ENCODE measurements at places on chromosomes 1 and 21.

- DNase-seq = no peak
Observed at GRCh38 chr1:203360547-203361185, 9.7 kb upstream of the FMOD start.

- peak; percentile 56 for DNase-seq
Observed at GRCh38 chr21:35204850-35205541, 155.9 kb upstream of the RUNX1 start.

DNA sequence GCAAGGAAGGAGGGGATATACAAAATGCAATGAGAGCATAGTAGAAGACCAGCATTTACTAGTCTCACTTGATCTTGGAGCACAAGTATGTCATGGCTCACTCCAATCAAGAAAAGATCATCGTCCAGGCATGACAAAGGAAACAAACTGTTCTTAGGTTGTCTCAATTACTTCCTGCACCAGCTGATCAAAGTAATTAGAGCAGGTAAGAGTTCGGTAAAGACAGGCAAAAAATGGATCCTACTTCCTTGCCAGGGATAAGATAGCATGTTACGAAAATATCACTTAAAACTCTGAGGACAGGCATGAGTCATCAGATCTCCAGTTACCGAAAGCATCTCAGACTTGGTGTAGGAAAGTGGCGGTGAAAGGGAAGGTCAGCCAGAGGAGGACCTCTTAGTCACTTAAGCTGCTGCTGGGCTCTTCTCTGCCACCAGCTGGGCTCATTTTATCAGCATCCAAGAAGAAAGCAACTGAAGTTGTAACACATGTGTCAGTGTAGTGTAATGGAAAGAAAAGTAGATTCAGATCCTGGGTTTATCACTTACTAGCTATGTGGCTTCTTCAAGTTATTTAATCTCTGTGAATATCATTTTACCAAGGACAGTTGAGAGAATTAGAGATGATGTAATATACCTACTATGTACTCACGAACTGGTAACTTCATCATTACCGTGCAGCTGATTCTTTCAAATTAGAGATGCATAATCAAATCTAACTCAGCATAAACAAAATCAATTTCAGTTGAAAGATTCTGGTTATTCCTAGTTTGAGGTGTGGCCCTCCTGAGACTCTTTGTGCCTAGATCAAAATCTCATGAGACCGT lies 46.8 kb downstream of the XCL1 start:
- DNase-seq = no peak

GRCh38 chr1:27931759-27932158 lies 3.0 kb upstream of the SMPDL3B start:
- DNase-seq = no peak

GRCh38 chr1:26921126-26921539 lies 410 bp upstream of the NUDC start:
- no peak for DNase-seq

DNA sequence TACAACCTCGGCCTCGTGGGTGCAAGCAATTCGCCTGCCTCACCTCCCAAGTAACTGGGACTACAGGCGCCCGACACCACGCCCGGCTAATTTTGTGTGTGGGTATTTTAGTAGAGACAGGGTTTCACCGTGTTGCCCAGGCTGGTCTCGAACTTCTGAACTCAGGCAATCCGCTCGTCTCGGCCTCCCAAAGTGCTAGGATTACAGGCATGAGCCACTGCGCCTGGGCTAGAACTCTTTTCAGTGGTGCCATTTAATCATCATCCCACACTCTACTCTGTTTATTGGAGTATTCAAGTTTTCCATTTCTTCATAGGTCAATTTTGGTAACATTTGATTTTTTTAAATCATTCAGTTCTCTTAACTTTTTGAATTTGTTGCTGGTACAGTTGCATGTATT lies 101.3 kb downstream of the DHRS3 start:
- DNase-seq = no peak

- DNase-seq = peak; percentile 69
Observed at GRCh38 chr1:205344066-205344928, 12.4 kb downstream of the KLHDC8A start.

- peak; percentile 53 for DNase-seq
Observed at GRCh38 chr1:225435957-225436392, 8.1 kb upstream of the LBR start.

DNA sequence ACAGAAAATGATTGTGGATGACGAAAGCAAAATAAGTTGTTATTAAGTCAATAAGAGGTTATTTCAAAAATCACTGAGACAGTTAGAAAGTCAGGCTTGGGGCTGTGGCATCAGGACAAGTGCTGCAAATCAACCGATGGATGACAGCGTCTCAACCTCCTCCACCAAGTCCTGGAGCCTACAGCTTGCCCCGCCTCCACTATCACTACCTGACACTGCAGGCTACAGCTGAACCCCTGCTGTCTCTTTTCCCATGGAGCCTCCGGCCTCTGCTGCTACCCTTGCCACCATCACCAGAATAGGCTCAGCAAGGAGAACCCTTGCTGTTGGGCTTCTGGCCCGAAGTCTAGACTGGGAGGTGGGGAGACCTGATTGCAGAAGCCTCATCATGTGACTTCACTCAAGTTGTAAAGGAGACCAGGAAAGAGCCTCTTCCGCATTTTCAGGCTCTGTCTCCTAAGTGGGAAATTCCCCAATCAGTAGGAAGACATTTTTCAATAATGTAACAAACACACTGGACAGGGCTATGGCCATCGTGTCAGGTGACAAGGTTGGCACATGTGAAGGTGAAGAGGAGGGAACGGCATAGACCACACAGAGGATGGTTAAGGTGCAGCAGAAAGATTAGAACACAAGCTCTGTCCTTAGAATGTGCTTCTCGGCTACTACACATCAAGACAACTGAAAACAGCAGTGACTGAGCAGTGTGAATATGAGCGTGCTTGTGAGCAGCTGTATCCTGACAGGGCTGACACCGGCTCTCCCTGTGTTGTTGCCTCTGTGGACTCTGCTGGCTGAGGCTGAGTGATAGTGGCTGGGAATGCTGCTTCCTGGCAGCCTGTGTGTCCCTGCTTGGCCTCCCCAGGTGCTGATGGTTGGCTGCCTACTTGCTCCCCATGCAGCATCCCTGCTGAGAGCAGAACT lies 660.7 kb downstream of the PTPRU start:
- no peak for DNase-seq

GRCh38 chr1:90622666-90623065 lies 94.4 kb downstream of the BARHL2 start:
- no peak for DNase-seq

DNA sequence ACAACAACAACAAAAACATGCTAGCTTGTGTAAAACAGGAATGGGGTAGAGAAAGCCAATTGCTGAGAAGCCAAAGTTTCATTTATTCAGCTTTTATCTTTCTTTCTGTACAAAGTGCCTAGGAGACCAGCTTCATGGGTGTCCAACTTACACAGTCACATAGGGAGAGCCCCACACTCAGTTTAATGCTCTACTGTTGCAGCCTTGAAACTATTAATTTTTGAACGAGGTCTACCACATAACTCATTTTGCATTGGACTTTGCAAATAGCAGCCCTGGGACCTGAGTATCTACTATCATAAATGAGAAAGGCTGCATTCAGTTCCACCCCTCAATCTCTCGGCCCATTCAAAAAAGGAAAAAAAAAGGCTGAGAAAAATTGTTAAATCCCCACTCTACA lies 98.8 kb downstream of the ZNF644 start:
- DNase-seq = no peak

GRCh38 chr1:201982623-201983379 lies at the start of gene RNPEP:
Gene RNPEP, plus strand, starts transcription at chr1:201982648. Its CDS starts 19 bp downstream, at chr1:201982667.
- DNase-seq = peak; percentile 79

DNA sequence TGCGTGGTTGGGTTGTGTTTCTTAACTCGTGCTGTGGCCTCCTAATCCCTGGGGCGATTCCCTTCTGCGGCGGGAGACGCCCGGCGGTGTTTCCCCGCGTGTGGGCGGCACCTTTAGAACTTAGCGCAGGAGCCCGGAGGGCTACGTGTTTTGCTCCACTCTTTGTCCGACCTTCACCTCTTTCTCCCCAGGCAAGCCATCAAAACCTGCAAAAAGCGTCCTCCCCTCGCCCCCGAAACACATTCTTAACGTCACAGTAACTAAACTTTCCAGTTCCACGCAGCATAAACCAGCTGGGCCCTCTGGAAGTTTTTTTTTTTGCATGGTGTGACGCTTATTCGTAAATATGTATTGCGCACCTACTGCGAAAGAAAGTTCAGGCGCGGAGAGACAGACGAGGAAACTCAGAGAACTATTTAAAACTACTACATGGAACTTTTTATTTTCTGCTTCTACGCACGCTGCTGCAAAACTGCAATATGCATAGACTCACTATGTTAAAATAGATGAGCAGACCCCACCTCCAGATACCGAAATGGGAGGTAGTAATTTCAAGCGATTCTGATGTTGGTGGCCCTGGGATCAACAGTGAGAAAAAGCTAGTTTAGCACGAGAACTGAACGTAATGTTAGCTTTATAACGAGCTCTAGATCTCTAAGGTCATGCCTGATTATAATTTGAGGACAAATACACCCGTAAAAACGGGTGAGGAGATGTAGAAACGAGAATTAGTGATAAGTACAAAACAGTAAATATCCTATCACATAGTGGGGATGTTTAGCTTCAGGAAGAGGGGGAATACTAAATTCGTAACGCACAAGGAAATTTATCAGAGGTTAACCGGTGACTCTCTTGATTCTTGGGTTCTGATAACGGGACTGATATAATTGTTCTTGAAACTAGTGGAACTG lies 920 bp downstream of the MTR start:
- DNase-seq = no peak

- DNase-seq = no peak
Observed at GRCh38 chr1:215780139-215780538, 213.0 kb downstream of the KCTD3 start.

DNA sequence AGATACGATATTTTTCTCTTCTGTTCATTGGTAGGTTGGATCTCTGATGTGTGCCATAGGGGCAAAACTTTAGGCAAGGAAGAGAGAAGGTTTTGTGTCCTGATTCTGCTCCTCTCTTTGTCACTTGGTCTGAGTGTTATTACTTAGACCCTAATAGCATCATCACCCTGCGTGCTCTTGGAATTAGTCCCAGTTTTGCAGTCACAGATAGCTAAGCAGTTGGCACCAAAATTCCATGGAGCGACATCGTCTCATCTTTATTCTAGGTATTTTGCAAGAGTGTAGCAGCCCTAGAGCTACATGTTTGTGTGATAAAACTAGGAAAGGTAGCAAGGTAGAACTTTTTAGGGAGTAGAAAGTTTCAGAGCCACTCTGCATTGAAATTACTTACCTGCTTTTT lies 23.8 kb downstream of the PIP5K1A start:
- no peak for DNase-seq

DNA sequence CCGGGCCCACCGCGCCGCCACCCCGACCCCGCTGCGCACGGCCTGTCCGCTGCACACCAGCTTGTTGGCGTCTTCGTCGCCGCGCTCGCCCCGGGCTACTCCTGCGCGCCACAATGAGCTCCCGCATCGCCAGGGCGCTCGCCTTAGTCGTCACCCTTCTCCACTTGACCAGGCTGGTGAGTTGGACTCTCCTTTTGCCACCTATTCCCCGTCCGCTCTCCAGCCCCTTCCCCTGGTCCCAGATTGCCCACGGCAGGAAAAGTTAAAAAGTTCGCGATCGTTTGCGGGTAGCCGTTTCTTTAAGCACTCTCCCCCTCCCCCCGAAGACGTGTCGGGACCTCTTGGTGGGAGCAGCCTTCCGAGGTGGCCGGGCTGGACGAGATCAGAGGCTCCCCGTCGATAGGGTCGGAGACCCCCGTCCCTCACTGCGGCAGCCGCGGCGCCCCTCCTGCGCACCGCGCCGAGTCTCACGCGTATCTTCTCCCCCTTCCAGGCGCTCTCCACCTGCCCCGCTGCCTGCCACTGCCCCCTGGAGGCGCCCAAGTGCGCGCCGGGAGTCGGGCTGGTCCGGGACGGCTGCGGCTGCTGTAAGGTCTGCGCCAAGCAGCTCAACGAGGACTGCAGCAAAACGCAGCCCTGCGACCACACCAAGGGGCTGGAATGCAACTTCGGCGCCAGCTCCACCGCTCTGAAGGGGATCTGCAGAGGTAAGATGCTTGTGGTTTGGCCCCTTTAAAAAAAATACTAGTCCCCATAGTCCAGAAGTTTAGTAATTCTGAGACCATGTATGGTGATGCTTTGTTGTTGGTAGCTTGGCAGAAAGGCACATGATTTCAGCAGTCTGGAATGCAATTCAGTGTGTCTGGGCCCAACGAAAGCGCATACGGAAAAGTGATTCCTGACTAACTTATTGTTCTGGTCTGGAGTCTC lies 576 bp downstream of the CCN1 start:
- DNase-seq = peak; percentile 61

GRCh38 chr1:16122916-16123315 lies 33.0 kb downstream of the EPHA2 start:
- DNase-seq = no peak

DNA sequence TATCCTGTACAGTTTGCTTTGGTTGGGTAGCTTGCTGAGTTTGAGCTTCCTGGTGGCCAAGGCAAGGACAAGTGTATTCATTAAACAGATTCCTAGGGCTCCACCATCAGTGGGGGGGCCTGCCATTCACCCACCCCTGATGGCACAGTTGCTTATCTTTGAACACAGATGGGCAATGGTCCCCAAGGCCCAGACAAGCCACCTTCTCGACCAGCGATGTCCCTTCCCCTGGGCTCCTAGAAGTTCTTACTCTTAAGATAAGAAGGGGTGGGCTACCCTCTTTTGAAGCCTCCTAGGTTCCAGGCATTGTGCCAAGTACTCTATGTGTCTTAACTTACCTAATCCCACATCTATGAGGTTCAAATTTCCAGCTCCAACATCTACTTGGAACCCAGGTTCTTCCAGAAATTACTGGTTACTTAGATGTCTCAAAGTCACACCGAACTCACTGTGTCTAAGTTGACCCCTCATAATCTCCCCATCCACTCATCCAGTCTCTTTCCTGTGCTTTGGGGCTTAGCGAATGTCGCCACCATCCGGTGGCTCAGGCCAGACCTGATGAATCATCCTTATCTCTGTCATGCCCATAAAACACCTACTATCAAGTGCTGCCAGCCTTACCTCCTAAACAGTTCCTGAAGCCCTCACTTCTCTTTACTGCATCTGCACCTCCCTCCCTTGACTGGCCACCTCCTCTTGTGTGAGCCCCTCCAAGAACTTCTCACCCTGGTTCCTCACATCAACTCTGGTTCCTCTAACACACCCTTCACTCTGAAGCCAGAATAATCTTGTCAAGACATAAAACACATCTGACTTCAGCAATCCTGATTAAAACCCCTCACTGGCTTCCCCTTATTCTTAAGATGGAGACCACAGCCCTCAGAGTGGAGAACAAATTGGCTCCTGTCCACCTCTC lies 50.1 kb downstream of the KLHDC7A start:
- DNase-seq = no peak

GRCh38 chr1:169133801-169134502 lies 27.5 kb downstream of the ATP1B1 start:
- no peak for DNase-seq

- no peak for DNase-seq
Observed at GRCh38 chr1:224621813-224622682, 5.9 kb downstream of the CNIH3 start.

GRCh38 chr21:29487154-29487553 lies 188.4 kb downstream of the BACH1 start:
- DNase-seq = no peak

- DNase-seq = no peak
Observed at GRCh38 chr1:45820788-45821187, 17.4 kb downstream of the MAST2 start.

GRCh38 chr1:147651466-147651865 lies 18.9 kb downstream of the ACP6 start:
- no peak for DNase-seq

All from B cell (primary cell).